Hematopoietic multipotent progenitor cell (in vitro differentiated cells): ENCODE measurements at places on chromosomes 5 and 9.
A peak's percentile ranks its signal among the peaks of the same experiment; 100 is the strongest.

DNA sequence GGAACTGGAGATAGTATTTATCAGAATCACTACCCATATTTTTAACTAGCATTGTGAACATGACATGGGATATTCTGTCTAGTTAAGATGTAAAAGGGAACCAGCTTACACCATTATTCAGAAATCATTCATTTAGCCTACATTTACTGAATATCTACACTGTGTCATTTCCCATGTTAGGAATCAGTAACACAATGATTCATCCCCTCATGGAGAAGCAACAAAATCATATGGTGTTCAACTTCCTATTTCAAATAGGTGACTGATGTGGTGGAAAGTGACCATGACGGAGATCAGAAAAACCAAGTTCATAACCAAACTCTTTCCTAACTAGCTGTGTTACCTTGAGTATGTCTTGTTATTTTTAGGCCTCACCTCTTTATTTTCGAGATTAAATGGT lies 550.0 kb upstream of the TUSC1 start:
- no peak for DNase-seq

GRCh38 chr5:10681731-10682679 lies 79.0 kb downstream of the DAP start:
- DNase-seq, result no peak

DNA sequence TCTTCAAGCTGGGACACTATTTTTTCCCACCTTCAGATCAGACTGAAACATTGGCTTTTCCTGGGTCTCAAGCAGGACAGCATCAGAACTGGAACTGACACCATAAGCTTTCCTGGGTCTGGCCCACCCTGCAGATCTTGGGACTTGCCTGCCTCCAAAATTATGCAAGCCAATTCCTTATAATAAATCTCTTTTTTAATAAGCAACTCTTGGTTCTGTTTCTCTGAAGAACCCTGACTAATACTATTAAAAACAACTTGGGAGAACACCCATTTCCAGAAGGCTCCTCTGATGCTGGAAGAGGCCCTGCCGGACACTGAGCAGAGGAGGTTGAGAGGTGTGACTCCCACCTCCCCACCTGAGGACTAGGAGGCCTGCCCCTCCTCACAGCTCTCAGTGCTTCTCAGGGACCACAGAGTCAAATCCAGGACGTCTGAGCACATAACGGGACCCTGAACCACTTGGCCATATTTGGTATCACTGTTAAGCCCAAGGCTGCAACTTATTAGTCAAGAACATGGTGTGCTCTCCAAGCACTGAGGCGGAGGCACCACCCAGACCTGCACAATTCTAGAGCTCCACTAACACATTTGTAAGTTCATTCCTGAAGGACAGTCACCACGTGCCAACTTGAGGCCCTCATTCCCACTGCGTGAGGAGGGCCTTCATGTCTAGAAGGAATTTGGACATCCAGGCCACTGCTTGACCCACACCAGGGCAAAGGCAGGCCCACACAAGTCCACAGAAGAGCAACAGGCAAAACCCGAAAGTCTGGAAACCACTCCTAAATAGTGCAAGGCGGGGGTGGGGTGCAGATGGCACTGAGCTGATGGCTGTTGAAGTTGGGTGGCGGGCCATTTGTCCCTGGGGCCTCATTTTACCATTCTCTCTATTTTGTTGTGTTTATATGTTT lies 9.5 kb downstream of the SHC3 start:
- DNase-seq, result no peak

GRCh38 chr5:171462136-171462927 lies 42.9 kb downstream of the FGF18 start:
- DNase-seq, result no peak

DNA sequence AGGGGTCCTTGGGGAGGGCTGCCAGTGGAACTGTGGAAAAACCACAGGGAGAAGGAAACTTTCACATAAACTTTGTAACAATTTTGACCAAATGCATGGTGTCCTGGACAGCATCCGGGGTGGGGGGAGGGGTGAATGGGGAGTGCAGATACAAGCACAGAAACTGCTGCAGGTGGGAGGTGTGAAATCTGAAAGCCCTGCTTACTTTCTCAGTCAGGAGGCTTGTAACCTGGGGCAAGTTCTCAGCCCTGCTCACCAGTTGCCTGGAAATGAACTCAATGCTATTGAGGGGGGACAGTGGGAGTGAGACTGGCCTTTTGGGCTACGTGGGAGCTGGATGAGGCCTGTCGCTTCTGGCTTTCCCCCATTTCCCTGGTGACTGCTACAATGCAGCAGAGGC lies 694.5 kb upstream of the ZNF608 start:
- DNase-seq, result no peak

- DNase-seq, result no peak
These were observed 15.2 kb upstream of the RXFP3 start for GRCh38 chr5:33921002-33921401.

- no peak for DNase-seq
These were observed 91.7 kb downstream of the HRH2 start for GRCh38 chr5:175749591-175749990.

GRCh38 chr9:69621730-69622460 lies 50.3 kb downstream of the APBA1 start:
- no peak for DNase-seq

DNA sequence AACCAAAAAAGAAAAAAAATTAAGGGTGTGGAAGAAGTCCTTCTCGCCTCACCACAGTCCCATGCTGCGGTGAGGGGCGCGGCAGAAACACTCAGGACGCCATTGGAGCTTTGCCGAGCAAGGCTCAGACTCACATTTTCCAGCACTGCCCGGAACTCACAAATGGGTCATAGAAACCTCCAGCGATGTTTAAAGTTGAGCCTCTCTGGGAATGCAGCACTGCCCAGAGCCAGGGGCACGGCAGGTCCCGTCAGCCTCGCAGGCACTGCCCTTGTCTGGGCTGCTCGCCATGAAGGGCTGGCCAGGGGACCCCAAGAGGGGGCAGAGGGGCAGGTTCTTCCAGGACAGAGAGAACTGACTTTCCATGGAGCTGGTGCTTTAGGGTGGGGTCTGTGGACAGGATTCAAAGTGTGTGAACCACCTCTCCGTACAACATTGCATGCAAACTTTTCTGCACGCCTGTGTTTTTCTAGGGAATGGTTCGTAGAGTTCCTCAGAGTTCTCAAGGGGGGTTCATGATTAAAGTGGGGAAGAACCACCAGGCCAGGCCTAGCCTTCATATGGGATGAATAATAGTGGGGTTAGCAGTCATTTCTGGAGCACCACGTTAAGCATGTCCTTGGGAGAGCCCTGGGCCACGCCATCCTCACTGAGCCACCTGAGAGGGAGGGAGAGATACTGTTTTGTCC lies 38.4 kb downstream of the PRRX2 start:
- no peak for DNase-seq

DNA sequence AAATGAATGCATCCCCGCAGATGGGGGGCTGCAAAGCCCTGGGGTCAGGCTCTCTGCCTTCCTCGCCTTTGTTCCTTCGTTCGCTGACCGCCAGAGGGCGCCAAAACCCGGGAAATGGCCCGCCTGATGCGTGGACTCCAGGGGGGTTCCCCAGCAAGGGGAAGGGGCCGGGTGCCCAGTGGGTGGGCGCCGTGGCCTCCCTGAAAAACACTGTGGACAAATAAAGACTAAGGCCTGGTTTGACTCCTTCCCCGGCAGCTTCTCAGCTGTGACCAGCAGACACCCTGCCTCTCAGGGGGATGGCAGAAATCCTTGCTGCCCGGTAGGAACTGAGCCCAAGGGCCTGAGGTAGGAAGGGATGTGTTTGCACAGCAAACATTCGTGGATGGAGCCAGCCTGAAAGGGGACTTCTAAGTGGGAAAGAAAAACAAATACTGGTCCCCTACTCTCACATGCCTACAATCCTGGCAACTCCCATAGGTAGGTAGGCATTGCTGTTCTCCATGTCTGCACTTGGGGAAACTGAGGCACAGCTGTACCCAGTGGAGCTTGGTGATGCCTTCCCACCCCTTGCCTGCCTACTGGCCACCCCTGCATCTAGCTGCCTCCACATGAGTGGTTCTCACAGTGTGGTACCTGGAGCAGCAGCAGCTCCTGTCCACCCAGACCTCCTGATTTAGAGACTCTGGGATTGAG lies 57.7 kb downstream of the DUSP1 start:
- peak; percentile 68 for DNase-seq

GRCh38 chr9:74573640-74574191 lies 76.6 kb downstream of the RORB start:
- DNase-seq, result no peak

DNA sequence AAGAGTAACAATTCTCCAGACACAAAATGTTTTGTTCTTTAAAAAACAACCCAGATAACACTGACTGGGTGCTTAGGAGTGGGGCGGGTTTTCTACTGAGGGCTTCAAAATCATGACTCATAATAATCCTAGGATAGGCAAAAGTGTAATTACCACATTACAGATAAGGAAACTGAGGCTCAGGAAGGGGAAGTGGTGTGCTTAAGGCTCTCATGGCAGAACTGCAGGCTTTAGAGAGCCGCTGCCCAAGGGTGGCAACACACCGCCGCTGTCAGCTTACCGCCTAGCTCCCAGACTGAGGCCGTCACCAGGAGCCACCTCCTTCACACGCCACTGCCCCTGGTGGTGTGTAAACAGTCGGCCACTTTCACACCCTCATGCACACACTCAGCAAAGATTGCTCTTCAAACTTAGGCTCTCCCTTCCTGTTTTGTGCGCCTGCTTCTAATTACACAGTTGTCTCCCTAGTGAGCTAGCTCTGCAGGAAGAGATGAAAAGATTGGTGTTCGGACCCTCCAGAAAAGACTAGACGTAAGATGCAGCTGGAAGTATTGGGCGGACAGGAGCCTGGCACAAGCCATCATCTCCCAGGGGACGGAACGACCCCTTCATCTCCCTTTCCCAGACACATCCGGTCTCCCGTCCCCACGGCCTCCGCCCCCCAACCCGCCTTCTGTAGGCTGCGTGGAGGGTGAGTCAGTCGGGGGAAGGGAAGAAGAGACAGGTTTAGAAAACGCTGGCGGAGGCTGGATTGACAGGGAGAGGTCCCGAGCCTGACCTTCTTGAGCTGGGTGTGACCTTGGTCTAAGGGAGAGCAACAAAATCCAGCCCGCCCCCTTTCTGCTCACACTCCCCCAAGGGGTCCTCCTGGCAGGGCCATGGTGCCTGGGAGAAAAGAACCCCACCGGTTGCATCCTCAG lies 162.7 kb downstream of the SYK start:
- DNase-seq, result peak; percentile 5

DNA sequence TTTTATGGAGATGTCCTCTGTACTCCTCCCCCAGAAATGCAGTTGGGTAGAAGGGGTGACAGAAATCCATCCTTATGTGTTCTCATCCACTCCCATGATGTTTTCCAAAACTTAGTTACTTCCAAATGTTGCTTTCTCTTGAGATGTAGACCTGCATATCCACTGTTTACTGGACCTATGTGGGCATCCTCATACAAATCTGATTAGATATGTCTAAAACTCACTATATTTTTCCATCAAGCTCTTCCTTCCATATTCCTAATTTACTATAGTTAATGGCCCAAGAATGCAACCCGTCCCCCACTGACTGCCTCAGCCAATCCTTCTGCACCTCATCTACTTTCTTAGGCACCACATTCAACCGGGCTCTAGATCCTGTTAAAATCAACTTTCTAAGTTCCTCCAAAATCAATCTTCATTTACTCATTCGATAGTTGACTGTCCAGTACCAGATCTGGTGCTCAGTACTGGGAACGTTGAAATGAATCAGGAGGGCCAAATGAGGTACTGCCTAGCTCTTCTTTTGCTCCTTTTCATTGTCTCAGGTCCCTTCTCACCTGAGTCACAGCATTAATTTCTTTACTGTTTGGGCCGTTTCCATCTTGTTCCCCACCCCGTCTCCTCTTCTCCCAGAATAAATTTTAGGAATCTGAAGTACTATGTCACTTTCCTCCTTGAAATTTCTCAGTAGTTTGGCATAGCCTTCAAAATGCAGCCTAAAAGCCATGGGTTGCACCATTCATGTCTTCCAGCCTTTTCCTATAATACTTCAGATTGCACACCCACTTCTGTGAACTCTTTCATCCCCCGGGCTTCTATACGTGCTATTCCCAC lies 7.9 kb downstream of the PLK2 start:
- DNase-seq, result no peak

- DNase-seq, result no peak
These were observed 159.5 kb upstream of the CDH10 start for GRCh38 chr5:24804221-24804681.

DNA sequence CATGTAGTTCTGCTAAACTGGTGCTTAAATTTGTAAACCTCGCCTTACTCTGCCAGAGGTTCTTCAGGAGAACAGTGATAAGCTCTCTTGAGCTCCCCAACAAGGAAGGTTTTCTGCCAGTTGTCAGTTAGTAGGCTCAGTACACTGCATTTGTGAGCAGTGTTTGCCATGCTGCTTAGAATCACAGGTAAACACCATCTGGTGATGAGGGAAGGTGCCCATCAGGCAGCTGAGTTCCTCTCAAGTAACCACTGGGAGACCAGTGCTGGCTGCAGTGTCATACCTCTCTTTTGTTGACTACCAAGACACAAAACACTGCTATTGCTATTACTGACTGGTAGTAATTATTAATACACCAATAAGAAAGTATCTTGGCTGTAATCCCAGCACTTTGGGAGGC lies 186.2 kb upstream of the OTULINL start:
- DNase-seq, result no peak

DNA sequence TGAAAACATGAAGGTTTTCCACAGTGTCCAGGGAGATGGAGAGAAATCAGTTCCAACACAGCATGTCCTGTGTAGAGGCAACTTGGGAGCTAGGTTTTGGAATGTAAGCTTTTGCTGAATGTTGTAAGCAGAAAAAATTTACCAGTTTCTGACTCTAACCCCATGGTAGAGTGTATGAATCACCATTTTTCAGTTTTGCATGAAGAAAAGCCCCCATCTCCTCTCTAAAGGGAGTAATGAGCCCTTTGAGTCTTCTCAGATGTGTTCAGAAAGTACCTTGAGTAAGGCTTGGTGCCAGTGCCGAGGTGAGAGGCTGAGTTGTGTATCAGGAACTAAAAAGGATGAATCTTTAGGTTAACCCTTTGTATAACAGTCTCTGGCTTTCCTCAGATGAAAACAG lies 96.2 kb downstream of the ADRB2 start:
- no peak for DNase-seq

DNA sequence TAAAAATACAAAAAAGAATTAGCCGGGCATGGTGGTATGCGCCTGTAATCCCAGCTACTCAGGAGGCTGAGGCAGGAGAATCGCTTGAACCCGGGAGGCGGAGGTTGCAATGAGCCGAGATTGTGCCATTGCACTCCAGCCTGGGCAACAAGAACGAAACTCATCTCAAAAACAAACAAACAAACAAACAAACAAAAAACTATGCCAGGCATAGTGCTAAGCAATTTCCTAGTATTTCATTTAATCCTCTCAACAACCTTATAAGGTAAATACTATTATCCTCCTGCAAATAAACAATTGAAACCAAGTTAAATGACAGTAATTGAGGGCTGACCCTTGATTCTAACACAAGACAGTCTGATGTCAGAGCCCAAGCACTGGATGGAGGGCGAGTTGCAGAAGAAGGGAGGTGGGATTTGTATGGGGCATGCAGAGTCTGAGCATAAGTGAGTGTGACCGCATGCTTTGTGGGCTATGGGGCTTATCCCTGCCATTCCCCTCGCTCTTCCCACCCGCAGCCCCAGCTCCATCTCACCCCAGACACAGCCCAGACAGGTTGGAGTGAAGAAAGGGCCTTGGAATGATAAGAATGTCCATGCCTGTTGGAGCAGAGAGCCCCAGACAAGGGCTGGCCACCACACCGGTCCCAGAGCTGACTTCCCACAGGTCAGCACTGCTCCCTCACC lies 24.3 kb upstream of the RPS14 start:
- DNase-seq, result no peak

GRCh38 chr5:144142139-144142823 lies 28.2 kb downstream of the YIPF5 start:
- peak; percentile 63 for DNase-seq

- no peak for DNase-seq
These were observed 337.6 kb downstream of the NNT start for GRCh38 chr5:43940562-43940961.

- DNase-seq, result peak; percentile 69
These were observed 85.7 kb upstream of the MELK start for GRCh38 chr9:36486933-36487481.
